ENCODE measurements at places on chromosomes 12 and 14.

GRCh38 chr12:43758247-43758727 is 303 bp downstream of the PUS7L start:
- no peak for DNase-seq

GRCh38 chr12:1083151-1083888 is 92.3 kb downstream of the ERC1 start:
- DNase-seq, result no peak

DNA sequence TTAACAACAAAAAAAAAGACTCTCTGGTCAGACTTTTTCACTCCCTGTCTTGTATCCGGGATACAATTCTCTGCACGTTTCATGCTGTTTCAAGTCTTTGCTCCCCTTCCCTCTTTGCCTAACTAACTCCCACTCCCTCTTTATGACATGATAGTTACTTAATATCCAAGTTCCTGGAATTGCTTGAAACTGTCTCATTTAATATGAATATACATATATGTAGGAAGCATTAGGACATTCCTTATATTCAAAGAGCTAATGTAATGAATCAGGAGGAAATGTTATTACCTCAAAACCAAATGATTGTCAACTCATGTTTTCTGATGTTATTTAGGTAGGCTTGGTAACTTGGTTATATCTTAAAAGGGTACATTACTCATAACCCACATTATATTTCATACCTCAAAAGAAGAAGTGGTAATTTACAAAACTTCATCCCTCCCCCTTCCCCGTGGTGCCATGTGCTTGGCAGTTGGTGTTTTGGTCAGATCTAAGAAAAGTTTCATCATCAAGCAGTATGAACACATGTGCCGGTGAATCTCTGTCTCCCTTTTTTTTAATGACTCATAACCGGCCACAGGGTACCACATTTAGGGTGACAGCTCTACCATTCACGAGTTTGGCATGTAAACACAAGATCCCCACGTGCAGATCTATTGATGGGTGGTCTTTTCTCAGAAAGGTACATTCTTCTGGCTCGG is 56.5 kb downstream of the HCAR2 start:
- no peak for DNase-seq

GRCh38 chr12:113002155-113002554 is 23.8 kb downstream of the OAS2 start:
- DNase-seq, result no peak

- no peak for DNase-seq
Observed at GRCh38 chr12:102093319-102093718, 26.6 kb downstream of the NUP37 start.

DNA sequence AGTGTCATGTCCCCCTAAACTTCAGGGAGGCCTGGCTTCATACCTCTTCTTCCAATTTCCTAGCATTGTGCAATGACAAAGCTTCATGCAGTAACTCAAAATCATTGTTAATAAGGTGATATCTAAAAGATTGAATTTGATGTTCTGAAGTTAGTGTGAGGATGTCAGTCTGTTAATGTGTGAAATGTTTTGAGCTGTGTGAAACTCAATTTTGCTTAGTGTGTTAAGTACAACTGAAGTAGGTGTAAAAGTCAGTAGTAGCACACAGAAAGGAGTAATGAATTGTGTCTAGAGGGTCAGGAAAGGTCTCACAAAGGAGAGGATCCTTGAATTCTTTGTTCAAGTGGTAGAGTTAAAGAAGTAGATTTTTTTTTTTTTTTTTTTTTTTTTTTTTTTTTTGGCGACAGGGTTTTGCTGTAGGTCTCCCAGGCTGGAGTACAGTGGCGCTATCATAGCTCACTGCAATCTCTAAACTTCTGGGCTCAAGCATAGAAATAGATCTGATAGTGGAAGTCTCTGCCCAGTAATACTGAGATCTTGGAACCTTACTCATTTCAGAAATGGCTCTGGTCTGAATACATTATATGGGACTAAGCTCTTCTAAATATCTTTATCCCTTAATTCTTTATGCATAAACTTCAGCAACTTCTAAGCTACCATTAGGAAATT is 63.9 kb downstream of the FUT8 start:
- no peak for DNase-seq

Measured in stimulated activated CD4-positive, alpha-beta T cell treated with anti-CD3 and anti-CD28 coated beads, Interleukin-15, amount 100 ng/mL, for 1 hour (primary cell).